Naive thymus-derived CD4-positive, alpha-beta T cell (primary cell): ENCODE measurements at places on chromosomes 12 and 14. TPM values are rescaled to one million over a fixed set of nuclear protein-coding genes. Genes with fewer than 3 reads are reported as not detected.

GRCh38 chr14:22268875-22269274 lies 320.1 kb downstream of the DAD1 start:
- no peak for DNase-seq

DNA sequence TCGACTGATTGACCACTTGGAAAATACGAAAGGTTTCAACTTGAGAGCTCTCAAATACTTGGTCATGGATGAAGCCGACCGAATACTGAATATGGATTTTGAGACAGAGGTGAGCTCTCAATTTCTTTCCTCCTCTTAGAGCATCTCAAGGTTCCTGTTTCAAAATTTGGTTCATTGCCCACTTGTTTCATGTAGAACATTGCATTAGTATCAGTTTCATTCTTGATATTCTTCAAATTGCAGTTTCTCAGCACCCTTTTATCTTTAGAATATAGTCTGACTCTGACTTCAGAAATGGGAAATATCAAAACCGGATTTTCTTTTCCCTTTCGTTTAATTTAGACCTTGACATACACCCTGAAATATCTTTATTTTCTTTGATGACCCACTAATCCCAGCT lies 8.8 kb downstream of the DDX47 start:
- DNase-seq = no peak

GRCh38 chr12:98213556-98213955 lies 301.8 kb upstream of the TMPO start:
- DNase-seq = no peak

- no peak for DNase-seq
These were observed 6.1 kb upstream of the TCL1B start for GRCh38 chr14:95679998-95680735.

The IGF1 gene
- not detected for total RNA-seq

The FAR2 gene
- total RNA-seq = 10.5 and 11.3 TPM in 2 replicates
